ENCODE measurements at places on chromosomes 11 and 22.
A peak's percentile ranks its signal among the peaks of the same experiment; 100 is the strongest.

- no peak for DNase-seq
Observed at GRCh38 chr22:49212466-49212865, 615.2 kb downstream of the BRD1 start.

GRCh38 chr11:86990031-86990430, 34.8 kb upstream of the FZD4 start:
- no peak for DNase-seq

DNA sequence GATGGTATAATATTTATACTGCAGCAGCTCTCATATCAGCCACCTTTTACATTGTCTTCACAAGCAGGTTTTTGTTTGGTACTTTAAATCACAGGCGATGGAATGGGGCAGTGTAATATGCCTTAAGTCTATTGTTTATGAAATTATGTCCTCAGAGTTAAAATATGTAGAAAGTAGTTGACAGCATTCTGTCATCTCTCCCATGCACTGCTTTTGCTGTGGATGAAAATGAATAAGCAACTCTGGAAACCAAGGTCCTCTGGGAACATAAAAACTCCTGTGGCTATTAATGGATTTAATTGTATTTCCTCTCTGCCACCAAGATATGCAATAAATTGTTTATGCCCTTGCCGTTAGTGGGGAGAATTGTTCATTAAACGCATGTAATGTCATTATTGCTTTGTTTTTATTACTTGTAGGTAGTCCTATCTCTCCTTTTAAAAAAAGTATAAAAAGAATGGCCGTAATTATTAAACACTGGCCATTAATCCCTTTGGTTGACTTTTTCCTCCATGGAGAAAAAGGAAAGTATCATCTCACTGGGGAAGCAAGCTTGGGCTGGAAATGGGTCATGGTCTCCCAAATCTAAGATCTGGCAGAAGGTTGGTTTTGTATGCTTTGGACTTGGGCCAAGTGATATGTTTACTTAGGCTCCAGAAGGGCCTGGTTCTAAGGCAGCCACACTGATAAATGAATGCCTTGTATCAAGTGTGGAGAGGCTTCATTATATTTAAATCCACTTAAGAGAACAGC, 13.1 kb downstream of the PACS1 start:
- DNase-seq, result peak; percentile 36

- DNase-seq, result no peak
Observed at GRCh38 chr22:20319041-20319744, 667 bp downstream of the DGCR6L start.

DNA sequence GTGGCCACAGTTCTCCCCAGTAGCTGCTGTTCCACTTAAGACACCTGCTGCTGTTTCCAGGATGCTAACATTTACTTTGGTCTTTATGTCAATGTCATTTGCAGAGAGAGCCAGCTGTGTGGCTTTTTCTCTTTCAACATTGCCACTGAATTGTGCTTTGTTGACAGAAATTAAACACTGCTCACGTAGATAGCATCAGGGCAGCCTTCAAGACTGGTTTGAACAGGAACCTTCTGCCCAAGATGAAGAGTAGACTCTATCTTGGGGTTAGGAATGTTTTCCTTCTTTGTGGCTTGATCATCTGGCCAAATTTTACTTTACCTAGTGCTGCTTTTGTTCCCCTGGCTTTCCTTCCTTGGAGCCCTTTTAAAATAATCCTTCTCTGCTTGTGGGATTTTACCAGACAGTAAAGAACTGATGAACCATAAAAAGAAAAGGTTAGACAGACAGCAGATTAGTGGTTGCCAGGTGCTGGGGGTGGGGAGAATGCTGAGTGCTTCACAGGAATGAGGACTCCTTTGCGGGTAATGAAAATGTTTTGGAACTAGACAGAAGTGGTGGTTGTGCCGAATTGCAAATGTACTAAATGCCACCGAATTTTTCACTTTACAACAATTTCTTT, 22.7 kb upstream of the XBP1 start:
- no peak for DNase-seq

GRCh38 chr11:35089666-35090065, 49.3 kb upstream of the CD44 start:
- no peak for DNase-seq

- no peak for DNase-seq
Observed at GRCh38 chr11:10846660-10847059, 11.2 kb downstream of the ZBED5 start.

DNA sequence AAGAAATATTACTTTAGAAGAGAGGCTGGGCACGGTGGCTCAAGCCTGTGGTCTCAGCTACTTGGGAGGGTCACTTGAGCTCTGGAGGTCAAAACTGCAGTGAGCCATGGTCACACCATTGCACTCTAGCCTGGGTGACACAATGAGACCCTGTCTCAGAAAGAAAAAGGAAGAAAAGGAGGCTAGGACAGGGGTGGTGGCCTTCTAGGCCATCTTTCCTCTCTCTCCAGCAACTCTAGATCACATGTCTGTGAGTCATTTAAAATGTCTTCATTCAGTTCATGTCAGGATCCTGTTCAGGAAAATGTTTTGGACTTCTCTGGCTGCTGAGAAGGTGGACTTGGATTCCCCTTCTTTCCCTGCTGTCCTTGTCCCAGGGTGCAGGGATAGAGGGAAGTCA, 53.3 kb downstream of the PPFIA1 start:
- no peak for DNase-seq

GRCh38 chr22:29693161-29693560, 26.6 kb upstream of the CABP7 start:
- DNase-seq, result no peak

DNA sequence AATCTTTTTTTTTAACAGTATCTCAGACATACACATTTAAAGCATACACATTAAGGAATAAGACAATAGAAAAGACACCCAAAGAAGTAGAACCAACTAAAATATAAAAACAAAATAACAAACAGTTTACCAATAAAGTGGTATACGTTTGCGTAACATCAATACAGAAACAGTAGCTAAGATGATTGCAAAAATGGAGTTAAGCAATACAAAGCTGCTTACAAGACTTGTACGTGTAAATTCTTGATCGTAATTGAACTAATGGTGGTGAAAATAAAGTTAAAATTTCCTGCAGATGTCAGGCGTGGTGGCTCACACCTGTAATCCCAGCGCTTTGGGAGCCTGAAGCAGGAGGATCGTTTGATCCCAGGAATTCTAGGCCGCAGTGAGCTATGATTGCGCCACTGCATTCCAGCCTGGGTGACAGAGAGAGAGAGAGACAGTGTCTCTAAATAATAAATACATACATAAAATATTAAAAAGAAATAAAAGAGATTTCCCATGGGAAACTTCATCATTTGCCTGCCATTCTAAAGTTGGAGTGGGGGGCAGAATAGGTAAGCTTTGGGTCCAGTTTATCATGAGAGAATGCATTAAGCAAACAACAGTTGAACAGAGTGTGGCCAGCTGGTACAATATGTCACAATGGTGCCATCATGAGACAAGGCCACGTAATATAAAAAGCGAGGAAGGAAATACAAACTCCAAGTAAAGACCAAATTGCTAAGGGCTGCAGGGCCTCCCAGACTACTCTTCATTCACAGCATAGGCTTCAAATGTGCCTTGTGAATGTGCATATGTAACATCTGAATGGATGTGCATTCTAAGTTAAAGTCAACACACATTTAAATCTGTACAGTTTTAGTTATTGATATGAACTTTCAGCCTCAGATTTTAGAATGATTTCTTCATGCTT, 38.9 kb upstream of the EED start:
- no peak for DNase-seq

DNA sequence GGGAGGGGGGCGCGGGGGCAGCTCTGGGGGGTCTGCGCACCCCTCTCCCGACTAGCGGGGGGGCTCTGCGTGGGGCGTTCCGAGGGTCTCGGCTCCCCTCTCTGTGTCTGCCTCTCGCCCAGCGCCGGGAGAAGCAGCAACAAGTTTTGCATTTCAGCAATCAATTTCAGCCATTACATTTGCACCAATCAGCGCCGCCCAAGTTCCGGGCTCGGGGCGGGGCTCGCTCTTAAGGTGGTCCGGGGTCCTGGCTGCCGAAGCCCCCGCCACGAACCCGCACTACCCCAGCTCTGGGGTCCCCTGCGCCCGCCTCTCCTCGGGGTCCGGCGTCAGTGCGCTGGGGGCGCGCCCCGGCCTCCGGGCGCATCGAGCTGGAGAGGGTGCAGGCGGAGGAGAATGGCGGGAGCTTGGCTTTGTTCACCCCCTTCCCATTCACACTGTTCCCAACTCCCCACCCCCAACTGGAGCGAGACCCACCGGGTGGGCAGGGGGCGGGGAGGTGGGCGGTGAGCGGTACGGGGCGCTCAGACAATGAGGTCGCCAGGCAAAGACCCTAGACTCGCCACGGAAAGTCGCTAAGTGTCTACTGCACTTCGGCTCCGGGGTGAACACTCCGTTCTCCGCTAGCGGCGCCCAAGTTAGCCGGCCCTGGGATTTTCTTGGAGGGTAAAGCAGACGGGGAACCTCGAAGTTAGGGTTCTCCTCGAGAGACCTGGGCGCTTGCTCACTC, at the start of gene MN1:
Gene MN1 (minus strand): TSS at position 141 of the 730 bp plus-strand sequence. CDS start 1,213 bp downstream, outside the sequence.
- peak; percentile 14 for DNase-seq

GRCh38 chr11:12214751-12215150, 104.4 kb downstream of the MICAL2 start:
- no peak for DNase-seq

- no peak for DNase-seq
Observed at GRCh38 chr11:66183494-66184048, 84.9 kb upstream of the RAB1B start.

GRCh38 chr22:40553014-40553554, 83.4 kb downstream of the MRTFA start:
- no peak for DNase-seq

DNA sequence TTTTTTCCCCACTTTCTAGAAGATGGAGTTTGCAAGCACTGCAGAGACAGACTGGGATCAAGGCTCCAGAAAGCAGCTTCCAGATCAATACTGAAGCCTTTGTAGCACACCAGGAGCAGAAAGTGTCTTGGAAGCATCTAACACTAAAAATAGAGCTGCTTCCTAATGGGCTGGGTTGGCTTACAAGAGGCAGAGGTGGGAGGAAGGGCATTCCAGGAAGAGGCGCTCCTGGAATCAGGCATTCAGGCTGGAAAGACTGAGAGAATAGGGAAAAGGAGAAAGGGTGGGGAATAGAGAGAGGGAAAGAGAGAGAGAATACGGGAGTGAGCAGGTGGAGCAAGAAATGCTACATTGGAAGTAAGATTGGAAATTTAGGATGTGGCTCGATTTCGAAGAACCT, 395.9 kb downstream of the OPCML start:
- no peak for DNase-seq

DNA sequence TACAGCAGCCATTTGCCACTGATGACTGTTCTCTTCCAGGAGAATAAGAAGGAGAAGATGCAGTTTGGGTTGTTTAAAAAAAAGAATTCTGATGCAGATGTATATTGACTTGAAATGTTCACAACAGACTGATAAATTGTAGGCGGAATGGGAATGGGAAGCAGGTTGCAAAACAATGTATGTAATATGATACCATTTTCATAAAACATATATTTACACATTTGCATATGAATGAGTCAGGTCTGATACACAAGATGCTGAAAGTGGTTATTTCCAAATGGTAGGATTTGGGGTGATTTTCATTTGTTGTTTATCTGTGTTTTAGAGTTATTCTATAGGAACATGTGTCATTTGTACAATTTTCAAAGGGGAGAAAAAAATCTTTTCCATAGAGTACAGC, 9.0 kb upstream of the RCN1 start:
- DNase-seq, result no peak

- DNase-seq, result no peak
Observed at GRCh38 chr11:95918056-95918455, 5.9 kb downstream of the MTMR2 start.

DNA sequence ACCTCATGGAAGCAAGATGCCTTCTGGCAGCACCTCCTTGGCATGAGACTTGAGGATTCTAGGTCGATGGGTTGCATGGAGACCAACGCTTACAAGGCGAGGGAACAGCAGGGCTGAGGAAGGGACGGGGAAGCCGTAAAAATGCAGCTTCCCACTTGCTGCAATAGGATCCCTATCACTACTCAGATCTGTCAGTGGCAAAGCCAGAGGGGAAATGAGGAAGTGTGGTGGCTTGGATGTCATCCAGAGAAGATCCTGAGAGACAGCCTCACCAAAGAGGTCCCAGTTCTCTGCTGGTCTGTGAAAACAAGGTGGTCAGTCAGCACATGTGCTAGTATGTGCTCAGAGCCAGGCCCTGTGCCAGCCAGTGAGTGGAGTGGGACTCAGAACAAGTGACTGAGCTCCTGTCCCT, 22.2 kb downstream of the CYB5R2 start:
- DNase-seq, result no peak

DNA sequence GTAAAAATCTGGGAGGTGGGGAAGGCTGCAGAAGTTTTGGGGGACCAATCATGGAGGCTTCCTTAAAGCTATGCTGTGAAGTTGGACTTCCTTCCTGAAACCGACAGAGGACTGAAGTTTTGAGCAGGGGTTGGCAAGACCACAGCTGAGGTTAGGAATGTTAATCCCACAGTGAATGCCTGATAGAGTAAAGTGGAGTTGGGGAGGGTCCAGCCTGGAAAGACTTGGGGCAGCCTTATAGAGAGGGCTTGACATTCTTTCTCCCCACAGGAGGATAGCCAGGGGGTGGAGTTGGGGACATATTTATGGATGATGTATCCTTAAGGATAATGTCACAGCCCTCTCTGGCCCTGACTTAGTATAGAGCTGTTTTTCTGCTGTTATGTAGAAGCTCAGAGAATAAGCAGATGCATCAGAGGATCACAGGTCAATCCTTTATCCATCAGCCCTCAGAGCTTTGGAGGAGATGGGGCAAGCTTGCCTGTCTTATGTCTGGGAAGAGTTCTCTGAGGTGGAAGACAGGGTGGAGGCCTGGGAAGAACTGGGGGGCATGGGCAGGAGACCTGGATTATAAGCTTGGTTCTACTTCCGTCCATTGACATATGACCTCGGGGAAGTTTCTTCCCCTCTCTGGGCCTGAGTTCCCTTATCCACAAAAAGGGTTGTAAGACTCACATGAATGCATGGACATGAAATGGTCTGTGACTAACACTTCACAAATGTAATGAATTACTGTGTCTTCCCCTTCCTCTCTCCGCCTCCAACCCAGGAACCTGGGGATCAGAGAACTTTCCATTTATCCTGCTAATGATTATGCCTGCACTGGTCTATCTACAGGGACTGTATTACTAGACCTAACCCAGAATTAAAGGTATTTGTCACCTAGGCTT, 317.8 kb downstream of the MIAT start:
- no peak for DNase-seq
